ENCODE measurements at places on chromosomes 5 and 9. TPM values are rescaled to one million over a fixed set of nuclear protein-coding genes. Genes with fewer than 3 reads are reported as not detected.

Gene IFNA21
- 0.45 TPM for total RNA-seq

Gene SMIM3
- 1.6 TPM for total RNA-seq

Gene HAVCR1
- 0.85 TPM for total RNA-seq

Gene HRCT1
- total RNA-seq, result 0.27 TPM

GRCh38 chr9:95920017-95920416 lies 44.5 kb downstream of the ERCC6L2 start:
- ATAC-seq, result no peak

DNA sequence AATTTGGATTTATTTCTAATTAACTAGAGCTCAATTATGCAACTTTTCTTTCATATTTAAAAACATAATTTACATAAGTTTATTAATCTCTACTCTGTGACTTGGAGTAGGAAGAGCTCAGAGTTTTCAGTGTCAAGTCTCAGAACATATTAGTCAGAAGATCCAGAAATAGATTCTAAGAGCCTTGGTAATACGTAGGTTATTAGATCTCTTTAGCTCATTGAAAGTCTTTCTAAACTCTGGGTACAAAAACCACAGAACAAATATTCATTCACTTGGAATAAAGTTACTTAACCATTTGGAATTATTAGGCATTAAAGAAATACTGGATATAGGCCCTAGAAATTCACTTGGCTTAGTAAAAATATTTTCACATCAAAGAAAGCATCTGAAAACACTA lies 26.3 kb upstream of the ISCA1 start:
- no peak for ATAC-seq

- no peak for ATAC-seq
Observed at GRCh38 chr5:154829589-154830218, 20.7 kb downstream of the FAXDC2 start.

DNA sequence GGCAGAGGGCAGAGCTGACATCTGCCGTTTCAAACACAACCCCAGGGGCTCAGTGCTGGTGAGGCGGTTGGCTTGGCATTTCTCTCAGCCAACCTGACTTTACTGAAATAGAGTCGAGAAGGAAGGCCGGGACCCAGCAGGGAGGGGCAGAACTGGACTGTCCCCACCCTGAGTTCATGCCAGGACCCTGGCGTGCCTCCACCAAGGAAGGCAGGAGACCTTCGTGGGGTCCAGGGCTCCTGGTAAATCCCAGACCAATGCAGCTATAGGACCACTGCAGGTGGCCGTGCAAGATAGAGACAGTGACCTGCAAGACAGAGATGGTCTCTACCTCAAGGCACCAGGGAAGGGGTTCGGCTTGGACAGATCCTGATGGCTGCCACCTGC lies 132.9 kb downstream of the ROR2 start:
- no peak for ATAC-seq

DNA sequence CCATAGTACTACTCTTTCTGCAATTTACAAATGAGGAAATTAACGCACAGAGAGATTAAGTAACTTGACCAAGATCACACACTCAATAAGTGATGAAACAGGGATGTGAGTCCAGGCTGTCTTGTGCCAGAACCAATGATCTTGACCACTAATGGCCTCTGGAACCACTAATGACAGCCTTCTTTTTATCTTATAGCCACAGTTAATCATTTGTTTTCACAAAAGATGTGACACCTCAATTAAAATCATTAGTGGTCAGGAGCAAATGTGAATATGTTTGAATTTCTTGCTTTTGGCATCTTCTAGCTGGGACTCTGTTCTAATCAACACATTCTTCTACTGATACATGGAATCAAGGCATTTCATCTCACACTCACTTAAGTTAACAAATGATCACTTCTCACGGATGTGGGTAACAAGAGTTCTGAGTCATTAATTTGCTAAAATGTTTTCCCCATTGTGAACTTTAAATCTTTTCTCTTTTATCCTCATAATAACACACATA lies 102.7 kb upstream of the CD180 start:
- ATAC-seq, result no peak

DNA sequence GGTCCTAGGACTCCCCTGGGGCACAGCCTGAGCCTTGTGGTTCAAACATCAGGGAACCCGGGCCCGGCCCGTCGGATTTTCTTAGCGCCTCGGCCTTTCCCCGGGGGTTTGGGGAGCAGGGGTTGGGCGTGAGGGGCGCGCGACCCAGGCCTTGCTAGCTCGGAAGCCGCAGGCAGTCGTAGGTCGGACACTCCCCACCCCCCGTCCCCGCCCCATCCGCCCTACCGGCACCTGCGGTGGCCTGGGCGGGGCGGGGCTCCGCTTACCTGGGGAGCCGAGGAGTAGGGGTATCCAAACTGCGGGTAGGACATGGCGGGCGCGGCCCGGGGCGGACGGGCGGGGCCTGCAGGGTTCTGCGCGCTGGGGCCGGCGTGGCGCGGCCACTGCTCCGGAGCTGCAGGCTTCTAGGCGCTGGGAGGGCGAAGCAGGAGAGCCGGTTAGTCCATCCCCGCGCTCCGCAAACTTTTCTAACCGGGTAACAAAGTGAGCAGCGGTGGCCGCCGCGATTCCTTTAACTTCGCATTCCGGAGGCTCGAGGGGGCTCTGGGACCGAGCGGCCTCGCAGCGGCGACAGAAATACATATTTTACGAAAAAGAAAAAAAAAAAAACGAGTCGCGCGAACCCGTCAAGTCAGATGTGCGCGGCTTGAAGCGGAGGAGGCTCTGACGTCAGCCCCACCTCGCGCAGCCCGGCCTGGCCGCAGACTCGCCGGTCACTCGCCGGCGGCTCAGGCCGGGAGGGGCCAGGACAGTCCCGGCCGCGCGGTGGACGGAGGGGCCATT lies at the start of gene IRX4:
IRX4 (minus strand) TSS at position 589 of the 783 bp plus-strand sequence; CDS start at position 311, 278 bp downstream.
- peak; percentile 81 for ATAC-seq

DNA sequence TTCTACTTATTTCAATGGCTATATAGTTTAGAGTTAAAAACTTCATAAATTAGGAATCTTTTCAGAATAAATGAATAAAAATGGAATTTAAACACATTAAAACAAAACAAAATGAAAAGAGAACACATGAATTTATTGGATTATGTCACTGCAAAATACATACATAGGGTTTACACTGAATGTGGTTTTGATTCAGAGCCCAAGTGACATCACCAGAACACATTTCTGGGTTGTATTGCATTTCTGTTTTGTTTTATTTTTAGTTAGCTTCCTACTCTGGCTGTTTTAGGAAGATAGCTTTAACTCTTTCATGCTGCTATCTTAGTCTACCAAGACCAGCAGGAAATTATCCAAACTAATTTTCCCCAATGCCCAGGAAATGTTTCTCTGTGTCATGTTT lies 1935.0 kb downstream of the EFNA5 start:
- no peak for ATAC-seq

Measured in motor neuron (in vitro differentiated cells).